ENCODE measurements at places on chromosomes 1 and 21.

DNA sequence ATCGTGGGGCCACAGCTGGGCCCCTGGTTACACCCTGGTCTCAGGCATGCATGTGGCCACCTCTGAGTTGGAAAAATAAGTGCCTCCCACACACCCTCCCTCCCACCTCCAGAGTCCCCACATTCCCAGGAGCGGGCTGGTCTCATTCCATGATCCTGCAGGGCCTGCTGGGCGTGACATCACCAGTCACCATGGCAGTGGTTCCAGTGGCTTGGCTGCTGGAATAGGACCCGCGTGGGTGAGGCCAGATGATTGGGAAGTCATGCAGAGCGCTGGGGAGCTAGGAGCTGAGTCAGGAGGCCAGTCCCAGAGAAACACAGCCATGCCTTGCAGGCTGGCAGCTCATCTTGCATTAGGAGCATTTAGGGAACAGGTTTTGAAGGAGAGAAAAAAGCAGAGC, 125.4 kb upstream of the TMEM51 start:
- peak; percentile 91 for DNase-seq

GRCh38 chr1:198304431-198304830, 147.6 kb downstream of the NEK7 start:
- DNase-seq: no peak

- DNase-seq: no peak
Observed at GRCh38 chr1:41200728-41201127, 41.4 kb downstream of the SCMH1 start.

DNA sequence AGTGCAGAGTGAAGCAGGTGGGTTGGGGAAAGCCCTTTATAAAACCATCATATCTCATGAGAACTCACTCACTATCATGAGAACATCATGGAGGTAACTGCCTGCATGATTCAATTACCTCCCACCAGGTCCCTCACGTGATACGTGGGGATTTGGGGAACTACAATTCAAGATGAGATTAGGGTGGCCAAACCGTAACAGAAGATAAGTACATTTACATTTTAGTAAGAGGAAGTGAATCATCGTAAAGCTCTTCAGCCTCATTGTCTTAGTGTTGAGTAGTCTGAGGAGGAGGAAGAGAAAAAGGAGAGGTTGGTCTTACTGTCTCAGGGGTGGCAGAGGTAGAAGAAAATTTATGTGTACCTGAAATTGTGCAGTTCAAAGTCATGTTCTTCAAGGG, 1053.4 kb upstream of the ADGRL4 start:
- no peak for DNase-seq

DNA sequence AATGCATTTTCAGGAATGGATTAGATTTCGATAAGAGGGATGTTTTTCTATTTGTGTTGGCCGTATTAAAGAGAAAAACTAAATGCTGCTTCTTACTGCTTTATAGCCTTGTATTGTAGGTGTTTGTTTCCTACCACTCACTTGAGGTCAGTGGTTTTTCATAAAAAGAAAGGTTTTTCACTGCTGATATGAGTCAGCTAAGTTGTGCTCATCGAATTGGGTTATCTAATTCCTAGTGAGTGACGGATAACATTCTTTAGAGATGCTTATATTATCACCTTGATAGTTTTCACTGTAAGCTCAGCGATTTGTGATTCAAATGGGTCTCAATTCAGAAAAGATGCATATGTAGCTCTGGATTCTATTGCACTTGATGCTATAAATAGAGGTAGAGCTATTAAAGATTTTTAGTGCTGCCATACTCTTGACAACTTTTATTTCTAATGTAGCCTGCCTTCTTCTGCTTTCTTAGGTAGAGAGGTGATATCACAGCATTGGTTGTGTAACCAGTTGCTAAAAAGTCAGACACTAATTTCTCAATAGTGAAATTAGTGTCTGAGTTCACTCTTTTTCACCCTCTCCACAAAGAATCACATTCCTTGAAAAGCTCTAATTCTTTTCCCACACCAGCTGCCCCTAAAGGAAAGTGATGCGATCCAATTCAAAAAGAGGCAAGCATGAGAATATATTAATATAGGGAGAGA, 180.0 kb downstream of the RASAL2 start:
- DNase-seq: no peak

DNA sequence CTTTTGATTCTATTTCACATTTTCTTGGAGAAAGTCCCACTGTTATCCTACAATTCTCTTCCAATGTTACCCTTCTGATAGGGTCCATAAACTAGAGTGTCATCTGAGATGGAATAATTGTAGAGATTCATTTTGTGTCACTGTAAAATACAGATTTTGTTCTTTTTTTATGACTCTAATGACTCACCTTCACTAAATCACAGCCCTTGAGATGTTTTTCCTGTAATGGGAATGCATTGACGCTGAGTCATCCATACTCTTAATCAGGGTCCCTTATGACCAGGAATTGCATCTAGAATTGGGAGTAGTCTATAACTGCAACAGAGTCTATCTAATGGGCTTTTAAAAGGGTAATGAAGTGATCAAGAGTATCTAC, 315.5 kb downstream of the TGFB2 start:
- DNase-seq: peak; percentile 47

GRCh38 chr1:172382990-172383389, 37.5 kb upstream of the C1orf105 start:
- peak; percentile 59 for DNase-seq

DNA sequence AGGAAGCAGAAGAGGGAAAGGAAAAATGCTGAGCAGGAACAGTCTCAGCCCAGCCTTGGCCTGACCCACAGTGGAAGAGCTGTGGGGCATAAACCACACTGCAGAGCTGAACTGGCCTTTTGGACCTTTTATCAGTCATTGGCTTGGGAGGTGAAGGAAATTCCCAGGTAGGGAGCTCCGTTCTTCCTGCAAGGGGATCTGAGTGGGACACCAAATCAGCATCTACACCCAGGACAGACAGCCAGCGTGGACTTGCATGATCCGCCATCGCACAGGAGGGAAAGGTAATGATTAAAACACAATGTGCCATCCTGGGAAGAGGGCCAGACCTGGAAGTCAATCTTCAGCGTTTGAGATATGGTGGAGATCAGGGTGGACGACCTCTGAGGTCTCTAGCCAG, 1.2 kb upstream of the MTFR1L start:
- DNase-seq: no peak

DNA sequence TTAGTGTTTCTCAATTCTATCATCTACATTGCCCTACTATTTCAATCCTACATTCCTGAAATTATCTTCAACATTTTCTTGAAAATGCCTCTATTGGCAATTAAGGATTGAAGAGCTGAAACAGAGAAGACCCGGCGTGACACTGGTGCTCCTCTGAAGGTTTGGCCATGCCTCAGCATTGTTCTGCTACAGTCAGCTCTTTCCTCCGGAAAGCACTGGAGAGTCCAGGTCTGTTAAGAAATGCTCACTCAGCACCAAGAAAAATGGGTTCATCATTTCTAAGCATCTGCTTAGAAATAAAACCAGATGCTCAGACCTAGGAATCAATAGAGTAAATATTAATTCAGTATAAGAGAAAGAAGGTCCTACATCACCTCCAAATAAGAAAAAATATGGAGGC, 58.8 kb downstream of the WARS2 start:
- no peak for DNase-seq

DNA sequence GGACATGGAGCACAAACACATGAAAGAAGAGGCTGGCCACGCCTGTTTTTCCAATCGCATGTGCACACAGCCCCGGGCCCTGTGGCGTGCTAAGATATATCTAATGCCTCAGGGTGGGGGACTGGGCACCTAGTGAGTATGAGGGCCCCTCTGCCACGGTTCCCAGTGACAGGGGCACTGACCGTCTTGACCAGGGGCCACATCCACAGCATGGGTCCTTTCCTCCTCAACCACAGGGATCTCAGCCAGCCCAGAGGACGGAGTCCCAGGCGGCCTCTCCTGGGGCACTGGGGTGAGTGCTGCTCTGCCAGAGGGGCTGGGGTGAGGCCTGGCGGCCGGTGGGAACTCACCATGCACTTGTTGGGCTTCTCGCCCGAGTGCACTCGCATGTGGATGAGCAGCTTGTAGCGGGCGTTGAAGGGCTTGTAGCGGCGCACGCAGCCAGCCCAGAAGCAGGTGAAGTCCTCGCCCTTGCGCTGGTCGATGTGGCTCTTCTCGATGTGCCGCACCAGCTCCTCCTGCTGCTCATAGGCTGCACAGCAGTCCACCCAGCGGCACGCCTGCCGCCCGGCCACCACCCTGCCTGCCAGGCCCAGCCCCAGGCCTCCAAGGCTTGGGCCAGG, 134.7 kb downstream of the DMRTB1 start:
- no peak for DNase-seq

- no peak for DNase-seq
Observed at GRCh38 chr1:219405531-219406331, 207.2 kb downstream of the ZC3H11B start.

DNA sequence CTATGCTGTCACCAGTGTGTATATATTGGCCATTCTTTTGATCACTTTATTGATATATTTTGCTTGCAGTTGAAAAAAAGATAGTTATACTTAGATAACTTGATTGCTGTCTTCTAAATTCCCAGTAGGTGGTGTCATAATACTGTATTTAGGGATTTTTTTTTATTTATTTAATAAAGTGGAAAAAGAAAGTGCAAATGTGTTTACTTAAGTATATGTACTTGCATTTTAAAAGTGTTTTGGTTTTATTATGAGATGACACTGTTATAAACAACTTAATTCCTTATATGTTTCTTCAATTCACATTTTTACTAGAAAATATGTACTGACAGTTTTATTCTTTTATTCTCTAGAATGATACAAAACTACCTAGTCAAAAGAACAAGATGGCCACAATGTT, 164.8 kb downstream of the USP25 start:
- DNase-seq: peak; percentile 68

DNA sequence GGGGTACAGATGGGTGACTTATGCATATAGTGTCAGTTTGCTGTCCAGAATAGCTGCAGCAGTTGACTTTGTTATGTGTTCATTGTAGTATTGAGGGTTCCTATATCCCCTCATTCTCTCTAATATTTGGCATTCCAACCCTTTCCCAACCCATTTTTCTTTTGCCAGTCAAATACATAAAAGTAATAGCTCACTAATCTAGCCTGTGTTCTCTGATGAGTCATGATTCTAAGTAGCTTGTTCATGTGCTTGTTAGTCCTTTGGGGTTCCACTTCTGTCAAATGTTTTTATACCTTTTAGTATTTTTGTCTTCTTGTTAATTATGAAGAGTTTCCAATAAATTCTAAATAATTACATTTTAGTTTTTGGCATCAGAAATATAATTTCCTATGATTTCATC, 99.2 kb upstream of the MROH9 start:
- DNase-seq: peak; percentile 44

DNA sequence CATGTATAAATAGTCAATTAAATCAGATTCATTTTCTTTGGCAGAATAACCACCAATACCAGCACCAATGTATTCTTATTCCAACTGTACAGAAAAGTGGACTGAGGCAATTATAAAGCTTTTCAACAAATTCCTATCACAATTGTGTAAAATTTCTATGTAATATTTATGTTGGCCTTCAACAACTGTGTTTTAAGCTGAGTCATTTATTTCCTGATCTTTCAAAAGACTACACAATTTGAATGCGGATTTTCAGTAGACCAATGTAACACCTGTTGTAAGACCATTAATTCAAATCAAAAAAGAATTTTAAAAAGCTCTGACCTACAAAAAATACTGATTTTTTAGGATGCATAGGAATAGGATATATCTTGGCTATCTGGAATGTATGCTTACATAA, 25.5 kb downstream of the GPATCH2 start:
- DNase-seq: peak; percentile 19

- no peak for DNase-seq
Observed at GRCh38 chr1:225479341-225479740, 51.5 kb upstream of the LBR start.

- no peak for DNase-seq
Observed at GRCh38 chr1:228297822-228298221, 90.0 kb downstream of the OBSCN start.

- DNase-seq: no peak
Observed at GRCh38 chr1:101278238-101278637, 41.4 kb downstream of the S1PR1 start.

DNA sequence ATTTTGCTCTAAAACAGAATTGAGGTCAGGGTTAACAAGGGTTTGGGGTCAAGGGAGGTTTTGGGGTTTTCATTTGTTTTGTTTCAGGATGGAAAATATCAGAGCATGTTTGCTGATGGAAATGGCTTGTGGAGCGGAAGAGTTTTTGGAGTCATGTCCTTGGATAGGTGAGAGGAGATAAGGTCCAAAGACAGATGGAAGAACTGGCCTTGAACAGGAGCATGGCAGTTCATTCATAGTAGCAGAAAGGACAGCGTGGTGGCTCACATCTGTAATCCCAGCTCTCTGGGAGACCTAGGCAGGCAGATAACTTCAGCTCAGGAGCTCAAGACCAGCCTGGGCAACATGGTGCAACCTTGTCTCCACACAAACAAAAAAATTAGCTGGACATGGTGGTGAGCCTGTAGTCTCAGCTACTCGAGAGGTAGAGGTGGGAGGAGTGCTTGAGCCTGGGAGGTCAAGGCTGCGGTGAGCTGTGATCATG, 65.1 kb downstream of the MAB21L3 start:
- DNase-seq: no peak

DNA sequence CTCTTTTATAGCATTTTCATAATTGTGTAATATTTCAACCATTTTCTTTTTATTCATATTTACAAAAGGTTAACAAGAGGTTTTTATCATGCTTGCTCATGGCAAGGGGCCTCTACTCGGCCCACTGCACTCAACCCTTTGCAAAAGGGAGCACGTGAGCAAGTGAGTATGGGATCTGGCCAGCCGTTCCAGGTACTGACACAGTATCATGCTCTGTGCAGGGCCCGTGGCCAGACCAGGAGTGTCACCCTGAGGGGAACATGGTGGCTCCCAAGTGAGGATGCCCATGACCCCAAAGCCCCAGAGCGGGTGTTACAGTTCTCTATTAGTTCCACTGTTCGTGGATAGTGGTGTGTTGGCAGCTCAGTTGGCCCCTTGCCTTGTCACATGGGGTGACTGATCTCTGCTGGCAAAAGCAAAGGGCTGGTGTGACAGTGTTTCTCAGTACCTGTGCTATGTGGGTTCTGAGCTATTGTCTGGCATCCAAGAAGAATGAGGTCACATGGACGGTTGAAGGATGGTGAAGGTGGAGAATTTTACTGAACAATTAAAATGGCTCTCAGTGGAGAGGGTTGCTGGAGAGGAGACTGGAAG, 777.2 kb upstream of the ADAMTS5 start:
- no peak for DNase-seq

Data from adipocyte (in vitro differentiated cells).